Right lobe of liver (tissue), 6 donors: ENCODE measurements at places on chromosomes 4 and X. TPM values are rescaled to one million over a fixed set of nuclear protein-coding genes. Genes with fewer than 3 reads are reported as not detected.

DNA sequence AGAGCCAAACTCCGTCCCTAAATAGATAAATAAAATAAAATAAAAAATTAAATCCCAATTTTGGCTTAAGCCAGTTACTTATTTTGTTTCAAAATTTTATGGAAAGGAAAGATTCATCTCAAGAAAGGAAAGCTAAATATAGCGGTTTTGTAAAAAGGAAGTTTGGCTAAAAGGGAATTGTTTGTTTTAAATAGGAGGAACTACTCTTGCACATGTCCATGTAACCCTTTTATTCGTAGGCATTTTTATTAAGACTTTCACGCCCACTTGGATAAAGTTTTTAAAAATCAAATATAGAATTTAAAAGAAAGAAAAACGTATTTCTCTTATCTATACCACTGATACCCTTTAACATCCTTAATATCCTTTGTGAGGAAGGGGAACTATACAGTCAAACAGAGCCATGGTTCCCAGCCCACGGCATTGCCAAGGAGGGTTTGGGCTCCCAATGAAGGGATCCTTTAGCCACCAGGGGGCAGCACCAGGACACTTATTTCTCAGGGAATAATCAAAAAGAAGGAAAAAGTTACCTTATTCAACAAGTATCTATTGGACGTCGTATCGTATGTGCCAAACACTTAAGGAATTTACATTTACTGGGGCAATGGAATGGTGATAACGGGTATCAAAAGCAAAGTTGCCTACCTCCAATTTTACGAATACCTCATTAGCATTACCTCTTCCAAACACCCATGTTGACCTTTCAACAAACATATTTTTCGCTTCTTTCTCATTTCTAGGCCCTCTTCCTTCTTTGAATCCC, 27.7 kb downstream of the CDKN2AIP start:
- DNase-seq: peak; percentile 85

The SOD3 gene
- 7.9 TPM for total RNA-seq

DNA sequence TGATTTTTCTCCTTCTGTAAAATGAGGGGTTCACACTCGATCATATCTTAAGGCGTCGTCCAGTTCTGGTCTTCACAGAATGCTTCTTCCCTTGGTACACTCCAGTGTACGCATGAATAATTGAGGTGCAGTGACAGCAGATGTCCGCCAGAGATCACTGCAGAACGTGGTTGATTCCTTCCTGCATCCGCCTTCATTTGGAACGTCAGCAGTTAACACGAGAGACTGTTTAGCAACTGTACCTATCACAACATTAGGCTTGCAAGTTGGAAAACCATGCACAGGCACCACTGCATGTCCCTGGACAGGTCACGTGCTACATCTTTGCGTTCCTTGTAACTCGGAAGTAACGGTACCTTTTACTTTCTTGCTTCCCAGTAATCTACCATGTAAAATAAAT, 66.0 kb upstream of the GEMIN8 start:
- DNase-seq: no peak

DNA sequence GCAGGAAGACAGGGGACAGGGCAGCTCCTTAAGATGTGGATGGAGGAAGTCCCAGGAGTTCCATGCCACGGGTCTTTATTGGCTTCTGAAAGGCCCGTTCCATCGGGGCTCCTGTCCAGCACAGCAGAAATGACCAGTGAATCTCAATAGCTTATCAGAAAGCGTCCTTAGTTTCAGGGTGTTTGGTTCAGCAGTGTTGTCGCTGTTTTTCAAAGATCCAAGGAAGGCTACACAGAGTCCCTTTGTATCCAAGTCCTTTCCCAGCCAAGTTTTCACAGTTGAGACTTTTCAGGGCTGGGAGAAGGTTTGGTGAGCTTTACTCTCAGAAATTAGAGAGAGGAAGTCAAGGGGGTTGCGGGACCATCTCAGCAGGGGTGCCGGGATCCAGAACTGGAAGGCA, 5.0 kb upstream of the ZCCHC4 start:
- no peak for DNase-seq

GRCh38 chr4:4289055-4289454, 899 bp downstream of the LYAR start:
- DNase-seq: no peak

DNA sequence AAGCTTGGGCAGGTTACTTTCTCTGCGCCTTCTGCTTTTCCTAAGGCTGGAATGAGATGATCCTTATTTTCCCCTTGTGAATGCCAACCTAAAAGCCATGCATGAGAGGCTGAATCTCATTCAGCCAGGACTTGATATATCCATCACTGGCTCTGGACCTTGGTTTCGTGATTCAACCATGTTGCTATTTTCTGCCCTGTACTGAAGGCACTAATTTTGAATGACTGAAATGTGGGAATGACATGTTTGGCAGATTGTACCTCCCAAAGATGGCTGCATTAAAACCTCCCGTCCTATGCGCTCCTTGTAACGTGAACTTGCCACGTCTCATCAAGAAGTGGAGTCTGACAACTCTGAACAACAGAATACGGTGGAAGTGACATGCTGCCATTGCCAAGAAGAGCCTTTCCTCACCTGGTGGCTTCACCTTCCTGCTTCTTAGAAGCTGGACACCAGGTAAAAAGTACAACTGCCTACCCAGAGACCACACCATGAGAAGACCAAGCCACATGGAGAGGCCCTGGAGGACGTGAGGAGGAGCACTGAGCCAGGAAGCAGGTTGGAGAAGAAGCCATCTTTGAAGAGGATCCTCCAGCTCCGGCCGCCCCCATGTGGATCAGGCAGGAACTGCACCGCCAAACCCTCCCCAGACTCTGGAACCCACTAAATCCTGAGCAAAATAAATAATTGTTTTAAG, 174.5 kb downstream of the NSUN7 start:
- DNase-seq: peak; percentile 63

DNA sequence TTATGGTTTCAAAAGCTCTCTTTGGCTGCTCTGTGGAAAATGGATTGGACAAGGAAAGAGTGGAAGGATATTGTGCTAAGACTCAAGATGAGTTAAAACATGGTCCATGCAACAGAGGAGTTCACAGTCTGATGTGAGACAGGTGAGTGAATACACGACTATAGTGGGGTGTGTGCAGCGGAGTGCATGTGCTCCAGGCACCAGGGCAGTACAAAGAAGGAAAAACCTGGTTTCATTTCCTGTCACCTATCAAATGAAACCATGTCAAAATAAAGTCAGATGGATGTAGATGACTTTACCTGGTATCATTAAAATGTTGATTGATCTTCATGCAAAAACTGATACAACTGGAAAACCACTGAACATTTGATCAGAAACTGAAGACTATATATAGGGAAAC, 241.0 kb upstream of the RASGEF1B start:
- no peak for DNase-seq

The AIFM1 gene
- 73.4 TPM for total RNA-seq

DNA sequence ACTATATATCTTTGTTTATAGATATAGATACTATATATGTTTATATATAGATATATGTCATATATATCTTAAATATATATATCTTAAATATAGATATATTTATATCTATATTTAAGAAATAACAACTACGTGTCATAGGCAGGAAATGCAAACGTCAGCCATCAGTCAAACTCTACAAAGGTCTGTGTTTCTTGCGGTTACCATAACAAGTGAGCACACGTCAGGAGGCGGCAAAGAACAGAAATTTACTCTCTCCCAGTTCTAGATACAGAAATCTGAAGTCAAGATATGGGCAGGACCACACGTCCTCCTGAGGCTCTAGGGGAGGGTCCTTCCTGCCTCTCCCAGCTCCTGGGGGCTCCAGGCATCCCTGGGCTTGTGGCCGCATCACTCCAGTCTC, 6.5 kb downstream of the PLCXD1 start:
- no peak for DNase-seq

The SFRP2 gene
- total RNA-seq: not detected

GRCh38 chr4:180225977-180226376, 2017.2 kb upstream of the TENM3 start:
- no peak for DNase-seq

The CXCL6 gene
- total RNA-seq: 0.68 TPM

The PARM1 gene
- total RNA-seq: 0.33 TPM

DNA sequence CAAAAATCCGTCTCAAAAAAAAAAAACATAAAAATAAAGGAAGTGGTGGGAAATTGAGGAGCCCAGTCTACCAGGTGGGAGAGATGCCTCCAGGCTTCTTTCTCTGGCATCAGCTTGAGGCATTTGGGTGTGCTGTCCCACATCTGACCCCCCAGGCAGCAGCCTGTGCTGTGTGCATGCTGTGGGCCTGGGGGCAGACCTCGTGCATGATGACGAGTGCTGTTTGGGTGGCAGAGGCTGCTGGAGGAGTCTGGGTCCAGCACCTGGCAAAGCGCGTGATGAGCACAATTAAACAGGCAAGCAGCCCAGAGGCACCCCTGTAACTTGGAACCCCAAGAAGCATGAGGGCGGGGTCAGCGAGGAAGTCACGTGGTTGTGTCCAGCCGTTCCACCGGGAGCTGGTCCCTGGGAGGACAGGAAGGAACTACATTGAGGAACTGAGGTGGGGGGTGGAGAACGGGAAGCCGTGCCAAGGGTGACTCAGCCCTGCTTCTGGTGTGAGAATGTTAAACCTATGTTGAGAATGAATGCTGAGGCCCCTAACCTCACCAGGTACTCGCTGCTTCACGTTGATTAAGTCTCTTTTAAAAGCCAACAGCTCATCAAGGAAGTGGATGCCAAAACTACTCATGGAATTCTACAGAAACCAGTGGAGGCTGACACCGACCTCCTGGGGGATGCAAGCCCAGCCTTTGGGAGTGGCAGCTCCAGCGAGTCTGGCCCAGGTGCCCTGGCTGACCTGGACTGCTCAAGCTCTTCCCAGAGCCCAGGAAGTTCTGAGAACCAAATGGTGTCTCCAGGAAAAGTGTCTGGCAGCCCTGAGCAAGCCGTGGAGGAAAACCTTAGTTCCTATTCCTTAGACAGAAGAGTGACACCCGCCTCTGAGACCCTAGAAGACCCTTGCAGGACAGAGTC, 6.1 kb downstream of the TACC3 start:
- DNase-seq: peak; percentile 77
